Amniotic stem cell (primary cell): ENCODE measurements at places on chromosomes 7 and 10.

DNA sequence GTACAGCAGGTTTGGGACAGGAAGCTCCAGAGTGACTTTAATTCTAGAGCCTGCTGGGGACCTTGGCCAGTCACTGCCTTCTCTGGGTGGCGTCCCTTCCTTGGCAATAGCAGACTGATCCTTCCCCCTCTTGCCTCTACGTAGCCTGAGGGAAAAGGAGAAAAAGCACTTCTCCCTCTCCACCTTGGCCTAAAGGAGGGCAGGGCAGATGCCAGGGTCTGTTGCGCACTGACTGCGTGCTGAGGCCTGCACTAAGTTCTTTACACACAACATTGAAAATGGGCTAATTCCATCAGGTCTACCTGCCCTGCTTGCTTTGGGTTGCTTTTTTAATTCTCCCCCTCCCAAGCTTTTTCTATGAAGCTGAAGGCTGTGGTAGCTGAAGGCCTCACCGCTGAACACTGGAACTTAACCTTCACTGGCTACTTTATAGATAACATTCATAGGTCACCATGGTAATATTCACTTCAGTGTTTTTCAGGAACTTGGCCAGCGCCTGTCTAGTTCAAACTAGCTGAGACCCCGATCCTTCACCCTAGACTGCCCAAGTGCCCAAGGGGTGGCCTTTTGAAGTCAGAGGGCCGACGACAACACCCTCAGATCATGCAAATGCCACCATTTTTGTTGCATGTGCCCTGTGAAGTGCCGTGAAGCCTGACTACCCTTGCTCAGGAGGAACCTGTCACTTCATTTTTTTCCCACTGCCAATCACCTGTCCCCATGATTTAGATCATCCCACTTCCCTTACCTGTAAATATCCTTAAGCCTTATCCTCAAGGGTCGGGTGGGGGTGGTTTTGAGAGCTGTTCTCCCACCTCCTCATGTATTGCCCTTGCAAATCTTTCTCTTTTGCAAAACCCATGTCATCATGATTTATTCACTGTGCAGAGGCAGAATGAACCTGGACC lies 28.7 kb downstream of the PRF1 start:
- no peak for DNase-seq

- no peak for DNase-seq
Measured at GRCh38 chr10:89591111-89591795, 53.8 kb downstream of the PANK1 start.

DNA sequence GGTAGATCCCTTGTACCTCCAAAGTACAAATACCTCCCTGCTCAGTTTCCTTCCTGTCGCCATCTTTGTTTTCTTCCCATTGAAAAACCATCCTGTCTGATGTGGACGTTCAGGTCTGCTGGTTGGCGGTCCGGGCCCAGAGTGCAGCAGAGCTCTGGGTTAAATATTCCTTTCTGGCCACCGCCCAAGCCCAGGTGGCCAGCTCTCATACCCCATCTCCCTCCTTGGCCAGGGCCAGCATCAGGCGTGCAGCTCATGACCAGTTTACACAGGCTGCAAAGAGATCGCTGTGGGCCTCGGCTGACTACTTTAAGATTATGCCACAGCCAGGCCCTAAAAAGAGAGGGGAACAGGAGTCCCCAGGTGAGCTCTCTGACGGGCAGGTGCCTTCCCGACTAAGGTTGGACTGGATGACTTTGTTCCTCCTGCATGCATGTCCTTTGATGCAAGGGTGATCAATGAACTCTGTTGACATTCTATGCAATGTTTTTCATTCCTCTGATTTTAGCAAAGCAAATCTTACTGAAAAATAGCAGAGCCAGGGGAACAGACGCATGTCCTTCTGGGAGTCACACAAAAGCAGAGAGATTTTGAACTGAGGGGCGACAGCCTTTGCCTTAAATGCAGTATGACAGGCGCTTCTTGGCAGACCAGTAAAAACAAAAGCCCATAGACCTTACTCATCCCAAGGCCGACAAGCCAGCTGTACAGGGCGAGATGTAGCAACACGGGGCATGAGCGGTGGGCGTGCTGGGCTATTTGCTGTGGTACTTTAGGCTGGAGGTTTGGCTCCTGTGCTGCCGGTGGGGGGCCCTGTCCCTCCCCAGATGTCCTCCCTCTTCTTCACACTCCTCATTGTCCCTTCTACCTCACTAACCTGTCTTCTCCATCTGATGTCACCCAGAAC lies 33.3 kb upstream of the SH2B2 start:
- DNase-seq: no peak

DNA sequence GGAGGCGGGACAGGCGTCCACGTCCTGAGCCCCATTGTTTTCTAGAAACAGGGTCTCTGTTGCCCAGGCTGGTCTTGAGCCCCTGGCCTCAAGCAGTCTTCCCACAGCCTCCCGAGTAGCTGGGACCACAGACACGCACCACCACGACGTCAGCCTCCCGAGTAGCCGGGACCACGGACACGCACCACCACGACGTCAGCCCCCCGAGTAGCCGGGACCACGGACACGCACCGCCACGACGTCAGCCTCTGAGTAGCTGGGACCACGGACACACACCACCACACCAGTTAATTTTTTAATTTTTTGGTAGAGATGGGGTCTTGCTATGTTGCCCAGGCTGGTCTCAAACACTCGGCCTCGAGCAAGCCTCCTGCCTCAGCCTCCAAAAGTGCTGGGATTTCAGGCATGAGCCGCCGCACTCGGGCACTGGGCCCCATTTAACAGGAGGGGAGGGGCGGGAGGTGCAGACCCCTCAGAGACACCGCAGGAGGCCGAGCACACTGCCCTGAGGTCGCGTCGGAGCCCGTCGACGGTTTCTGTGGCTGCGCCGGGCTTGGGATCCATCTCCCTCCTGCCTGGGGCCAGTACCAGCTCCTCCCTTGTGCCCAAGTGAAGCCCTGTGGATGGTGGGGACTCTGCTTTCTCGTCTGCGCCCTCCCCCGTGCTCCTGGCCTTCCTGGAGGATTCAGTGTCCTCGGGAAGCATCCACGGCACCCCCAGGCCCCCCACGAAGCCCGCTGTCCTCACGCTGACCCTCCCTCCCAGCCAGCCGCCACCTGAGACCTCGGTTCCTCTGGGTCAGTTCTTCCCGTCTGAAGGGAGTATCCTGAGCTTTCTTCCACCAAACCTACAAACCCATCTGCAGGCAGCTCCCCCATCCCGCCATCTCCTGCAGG lies 13.0 kb downstream of the FAM20C start:
- DNase-seq: no peak

DNA sequence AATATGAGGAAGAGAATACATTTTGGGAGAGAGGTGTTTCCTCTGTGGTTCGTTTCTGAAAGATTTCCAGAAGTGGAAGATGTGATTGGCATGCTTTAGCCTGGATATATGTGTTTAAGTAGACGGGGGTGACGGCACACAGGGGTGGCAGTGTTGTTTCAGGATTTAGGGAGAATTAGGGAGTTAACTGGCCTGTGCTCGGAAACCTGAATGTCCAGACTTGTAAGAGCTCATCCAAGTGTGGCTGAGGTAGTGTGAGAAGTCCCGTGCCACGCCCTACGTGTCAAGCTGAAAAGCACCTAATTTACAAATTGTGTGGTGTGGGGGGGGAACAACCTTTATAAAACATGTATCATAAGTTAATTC lies 1.1 kb downstream of the RALA start:
- DNase-seq: no peak

GRCh38 chr7:131109759-131110296 lies 217.8 kb upstream of the MKLN1 start:
- peak; percentile 67 for DNase-seq

DNA sequence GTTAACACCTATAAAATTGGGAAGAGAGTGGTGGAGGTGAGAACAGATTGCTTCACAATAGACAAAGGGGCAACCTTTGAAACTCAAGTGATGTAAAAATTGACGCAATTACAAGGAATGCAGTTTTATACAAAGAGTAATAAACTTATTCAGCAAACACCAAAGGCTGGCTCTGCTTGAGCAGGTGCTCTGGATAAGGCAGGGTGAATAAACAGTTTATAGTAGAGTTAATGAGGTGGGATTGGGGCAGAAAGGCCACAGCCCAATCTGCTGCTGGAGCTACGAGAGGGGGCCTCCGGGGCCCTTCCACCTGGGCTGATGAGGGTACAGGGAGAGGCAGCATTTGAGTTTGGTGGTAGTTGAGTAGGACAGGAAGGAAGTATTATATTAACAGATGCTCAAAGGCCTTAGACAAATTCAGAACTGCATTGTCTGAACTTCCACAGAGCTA lies 6.0 kb downstream of the MUC12 start:
- DNase-seq: no peak

GRCh38 chr7:88346357-88346756 lies 39.7 kb upstream of the STEAP4 start:
- DNase-seq: no peak

GRCh38 chr7:85516675-85517074 lies 329.8 kb upstream of the SEMA3D start:
- DNase-seq: no peak

DNA sequence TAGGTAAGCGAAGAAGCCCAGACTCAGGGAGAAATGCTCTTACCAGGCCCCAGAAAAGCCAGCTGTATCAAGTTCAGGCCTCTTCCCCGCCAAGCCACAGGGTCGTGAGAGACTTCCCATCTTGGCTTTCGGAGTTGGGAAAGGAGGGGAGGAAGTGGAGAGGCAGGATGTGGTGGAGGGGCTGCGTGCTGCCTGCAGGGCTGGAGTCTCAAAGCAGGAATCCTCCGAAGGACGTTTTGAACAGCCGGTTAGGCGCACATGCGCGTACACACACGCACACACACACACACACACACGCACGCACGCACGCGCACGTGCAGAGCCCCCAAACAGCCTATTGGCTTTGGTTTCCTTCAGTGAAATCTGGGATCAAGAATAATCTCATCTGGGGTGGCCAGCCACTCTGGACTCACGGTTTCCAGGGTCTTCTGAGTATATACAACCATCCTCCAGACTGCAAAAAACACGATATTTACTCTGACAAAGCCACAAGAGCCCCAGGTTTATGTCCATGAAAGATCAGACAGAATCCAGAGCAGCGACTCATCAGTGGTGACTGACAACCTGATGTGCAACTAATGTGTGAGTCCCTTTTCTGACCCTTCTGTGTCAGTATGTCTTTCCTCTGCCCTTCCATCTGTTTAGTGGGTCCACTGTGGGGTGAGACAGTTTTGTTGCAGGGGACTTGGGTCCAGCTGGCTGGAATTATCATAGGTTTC lies 115.0 kb upstream of the ZNF438 start:
- no peak for DNase-seq

DNA sequence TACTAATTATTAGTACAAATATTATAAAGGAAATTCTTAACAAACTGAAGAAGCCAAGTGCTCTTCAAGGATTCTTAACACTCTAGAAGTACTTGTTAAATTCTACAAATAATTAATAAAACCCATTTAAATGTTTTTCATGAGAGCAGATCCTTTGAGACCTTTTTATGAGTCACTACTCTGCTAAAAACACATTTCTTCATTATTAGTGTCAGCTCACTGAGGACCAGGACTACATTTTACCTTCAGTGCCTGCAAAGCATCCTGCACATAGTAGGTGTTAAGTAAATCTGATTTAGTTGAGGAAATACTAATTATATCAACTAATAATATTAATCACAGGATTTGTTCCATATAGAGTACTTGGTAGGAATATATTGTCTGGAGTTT lies 273.6 kb downstream of the PHTF2 start:
- DNase-seq: no peak

- DNase-seq: no peak
Measured at GRCh38 chr10:131649617-131650016, 251.2 kb upstream of the PPP2R2D start.

- DNase-seq: no peak
Measured at GRCh38 chr7:142001163-142001874, 5.6 kb downstream of the MGAM start.

- no peak for DNase-seq
Measured at GRCh38 chr10:26326851-26327250, 110.3 kb downstream of the GAD2 start.

DNA sequence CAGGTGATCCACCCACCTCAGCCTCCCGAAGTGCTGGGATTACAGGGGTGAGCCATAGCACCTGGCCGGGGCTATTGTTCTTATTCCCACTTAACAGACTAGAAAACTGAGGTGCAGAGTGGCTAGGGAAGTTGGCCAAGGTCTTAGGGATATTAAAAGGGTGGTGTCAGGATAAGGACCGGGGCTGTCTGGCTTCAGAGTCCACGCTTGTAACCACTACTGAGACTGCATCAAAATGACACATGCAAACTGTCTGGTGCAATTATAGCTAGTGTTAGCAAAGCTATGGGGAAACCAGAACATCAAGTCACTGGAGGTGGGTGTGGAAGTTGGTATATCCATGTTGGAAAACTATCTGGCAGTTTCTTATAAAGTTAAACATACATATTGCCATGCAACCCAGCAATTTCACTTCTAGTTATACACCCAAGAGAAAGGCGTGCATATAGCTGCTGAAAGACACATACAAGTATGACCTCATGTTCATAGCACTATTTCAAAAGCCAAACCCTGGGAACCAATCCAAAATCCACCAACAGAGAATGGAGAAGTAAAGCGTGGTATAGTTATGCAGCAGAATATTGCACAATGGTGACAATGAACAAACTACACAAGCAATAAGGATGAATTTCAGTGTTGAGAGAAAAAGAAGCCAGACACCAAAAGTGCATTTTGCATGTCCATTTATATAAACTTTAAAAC lies 33.9 kb upstream of the EEPD1 start:
- DNase-seq: peak; percentile 89

DNA sequence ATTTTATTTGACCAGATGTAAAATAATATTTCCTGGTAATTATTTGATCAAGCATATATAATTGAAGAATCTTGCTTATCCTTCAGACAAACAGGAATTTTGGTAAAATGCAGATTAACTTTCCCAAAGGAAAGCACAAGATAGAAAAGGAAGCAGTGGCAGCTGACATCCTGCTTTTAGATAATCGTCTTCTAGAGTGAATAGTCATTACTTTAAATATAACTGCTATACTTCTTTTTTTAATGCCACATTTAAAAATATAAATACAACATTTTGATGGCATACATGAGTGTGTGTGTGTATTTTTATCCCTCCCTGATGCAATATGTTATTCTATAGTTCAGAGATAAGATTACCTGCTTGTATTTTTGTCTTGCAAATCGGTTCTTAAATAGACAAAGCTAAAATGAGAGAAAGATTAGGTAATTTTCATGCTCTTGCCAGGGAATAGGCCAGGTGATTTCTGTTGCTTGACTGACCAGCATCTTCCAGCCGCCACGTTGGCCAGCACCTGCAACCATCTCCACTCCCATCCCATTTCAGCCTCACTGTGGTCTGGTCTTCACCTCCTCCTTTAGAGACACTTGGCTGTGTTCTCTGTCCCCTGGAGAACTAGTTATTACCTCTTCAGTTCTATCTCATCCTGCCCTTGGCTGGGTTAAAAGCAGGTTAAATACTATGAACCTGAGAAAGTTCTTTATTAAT lies 58.1 kb downstream of the MDFIC start:
- DNase-seq: no peak

- DNase-seq: no peak
Measured at GRCh38 chr7:20191391-20191869, 25.8 kb downstream of the MACC1 start.

GRCh38 chr10:71769279-71769823 lies 4.0 kb downstream of the VSIR start:
- DNase-seq: no peak

DNA sequence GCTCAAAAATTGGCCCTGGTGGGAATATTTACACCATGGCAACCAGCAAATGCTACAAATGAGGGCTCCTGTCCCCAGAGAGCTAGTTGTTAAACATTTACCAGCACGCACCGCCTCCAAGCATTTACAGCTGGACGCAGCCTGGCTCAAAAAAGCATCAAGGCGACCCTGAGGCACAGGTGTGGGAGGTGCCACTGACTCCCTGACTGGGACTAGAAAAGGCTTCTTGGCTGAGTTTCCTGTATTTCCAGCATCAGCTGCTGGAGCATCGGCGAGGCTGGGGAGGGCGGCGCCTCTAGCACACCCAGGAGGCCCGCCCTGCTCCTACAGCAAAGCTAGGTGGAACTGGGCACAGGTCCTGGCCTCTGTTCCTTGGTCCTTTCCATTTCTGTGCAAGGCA lies 43.5 kb upstream of the ZRANB1 start:
- DNase-seq: no peak
